HT1080 (cell line): ENCODE measurements at places on chromosomes 3 and 15. TPM values are rescaled to one million over a fixed set of nuclear protein-coding genes. Genes with fewer than 3 reads are reported as not detected.

The MAP3K13 gene
- total RNA-seq, result 17.6 and 25.6 TPM in 2 replicates

The MUSTN1 gene
- total RNA-seq, result 0.30 TPM in 1 of 2 replicates, not detected in the other

The GPR15 gene
- not detected in 2 replicates for total RNA-seq

The PCYT1A gene
- total RNA-seq, result 71.0 and 76.7 TPM in 2 replicates

The STRA6 gene
- 0.10 TPM in 1 of 2 replicates, not detected in the other for total RNA-seq

The PAK6 gene
- 0.02 and 0.03 TPM in 2 replicates for total RNA-seq

The PAQR5 gene
- 5.3 and 6.5 TPM in 2 replicates for total RNA-seq

The ELL3 gene
- 2.2 and 3.0 TPM in 2 replicates for total RNA-seq

The TASOR gene
- 42.9 and 45.3 TPM in 2 replicates for total RNA-seq

The PPP1R14D gene
- total RNA-seq, result not detected in 2 replicates

GRCh38 chr3:133271042-133271441 lies 128.8 kb upstream of the BFSP2 start:
- no peak for DNase-seq

DNA sequence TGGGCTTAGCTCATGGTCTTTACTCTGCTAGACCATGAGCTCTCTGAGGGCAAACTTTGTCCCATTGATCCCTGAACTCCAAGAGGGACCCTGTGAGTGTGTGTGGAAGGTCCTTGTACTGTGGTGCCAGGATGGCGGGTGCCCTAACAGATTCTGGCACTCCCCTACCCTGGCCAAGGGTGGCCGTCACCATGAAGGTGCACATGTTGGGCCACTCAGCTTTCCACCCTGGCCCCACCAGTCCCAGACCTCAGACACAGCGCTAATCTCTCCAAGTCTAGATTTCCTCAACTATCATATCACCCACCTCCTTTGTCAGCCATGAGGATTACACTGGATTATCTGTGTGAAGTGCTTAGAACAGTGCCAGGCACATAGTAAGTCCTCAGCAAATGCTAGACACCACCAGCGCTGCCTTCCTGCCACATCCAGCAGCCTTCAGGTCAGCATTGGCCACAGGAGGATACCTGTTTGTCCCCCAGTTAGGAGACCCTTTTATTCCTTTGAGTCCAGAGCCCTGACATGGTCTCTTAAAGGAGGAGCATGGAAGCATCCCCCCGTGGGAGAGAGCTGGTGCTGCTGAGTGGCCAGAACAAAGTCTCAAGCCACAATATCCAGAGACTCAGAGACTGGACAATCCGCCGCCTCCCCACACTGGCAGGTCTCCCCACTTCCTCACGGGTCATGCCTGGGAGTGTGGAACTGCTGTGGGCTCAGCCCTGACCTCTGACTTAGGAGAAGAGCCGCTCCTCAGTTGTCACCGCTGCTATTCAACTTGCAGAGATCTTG lies 44.5 kb upstream of the SLCO2A1 start:
- no peak for DNase-seq

- DNase-seq, result peak; percentile 24
These were observed 15.3 kb upstream of the BHLHE40 start for GRCh38 chr3:4963669-4964570.

GRCh38 chr3:23649448-23649847 lies 156.3 kb upstream of the UBE2E1 start:
- DNase-seq, result no peak

GRCh38 chr3:183252973-183253527 lies at the start of gene B3GNT5:
Gene B3GNT5 (plus strand): TSS chr3:183253253. CDS start chr3:183269799, 16,546 bp downstream.
- DNase-seq, result peak; percentile 34

- no peak for DNase-seq
These were observed 457.1 kb upstream of the ADAMTS9 start for GRCh38 chr3:65144791-65145351.

GRCh38 chr3:32969656-32970055 lies 18.2 kb downstream of the CCR4 start:
- DNase-seq, result peak; percentile 13

DNA sequence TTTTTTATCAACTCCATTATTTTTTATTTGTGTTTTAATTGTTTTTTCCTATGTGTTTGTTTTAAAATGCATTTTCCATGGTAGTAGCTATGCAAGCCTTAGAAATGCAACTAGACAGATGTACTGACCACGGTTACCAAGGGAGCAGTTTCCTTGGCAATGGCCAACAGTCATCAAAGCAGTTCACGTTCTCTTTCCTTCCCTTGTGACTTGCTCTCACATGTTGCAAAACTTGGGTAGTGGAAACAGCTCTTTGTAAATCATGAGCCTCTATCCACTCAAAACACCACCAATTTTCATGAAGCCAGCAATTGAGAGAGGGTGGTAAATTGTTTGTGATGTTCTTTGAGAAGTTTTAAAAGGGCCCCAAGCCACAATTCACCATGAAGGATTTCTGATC lies 499.4 kb upstream of the MDFIC2 start:
- DNase-seq, result peak; percentile 50

DNA sequence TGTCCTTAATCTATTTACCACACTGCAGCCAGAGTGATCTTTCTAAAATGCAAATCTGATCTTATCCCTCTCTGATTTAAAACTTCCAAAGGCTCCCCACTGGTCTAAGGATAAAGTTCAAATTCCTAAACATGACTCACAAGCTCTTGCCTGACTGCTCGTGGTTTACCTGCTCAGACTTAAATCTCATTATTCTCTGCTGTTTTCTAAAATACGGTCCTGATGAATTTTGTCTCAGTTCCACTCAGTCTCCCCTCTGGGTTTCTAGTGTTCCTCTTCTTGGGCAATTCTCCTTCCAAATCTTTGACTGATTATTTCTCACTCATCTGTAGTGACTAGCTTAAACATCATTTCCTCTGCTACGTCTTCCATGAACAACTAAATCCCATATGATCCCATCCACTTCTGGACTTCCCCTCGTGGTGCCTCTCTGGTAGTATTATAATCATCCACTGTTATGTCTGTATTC lies 108.3 kb downstream of the P3H2 start:
- DNase-seq, result peak; percentile 88

GRCh38 chr15:31349233-31350141 lies 22.9 kb downstream of the KLF13 start:
- no peak for DNase-seq

DNA sequence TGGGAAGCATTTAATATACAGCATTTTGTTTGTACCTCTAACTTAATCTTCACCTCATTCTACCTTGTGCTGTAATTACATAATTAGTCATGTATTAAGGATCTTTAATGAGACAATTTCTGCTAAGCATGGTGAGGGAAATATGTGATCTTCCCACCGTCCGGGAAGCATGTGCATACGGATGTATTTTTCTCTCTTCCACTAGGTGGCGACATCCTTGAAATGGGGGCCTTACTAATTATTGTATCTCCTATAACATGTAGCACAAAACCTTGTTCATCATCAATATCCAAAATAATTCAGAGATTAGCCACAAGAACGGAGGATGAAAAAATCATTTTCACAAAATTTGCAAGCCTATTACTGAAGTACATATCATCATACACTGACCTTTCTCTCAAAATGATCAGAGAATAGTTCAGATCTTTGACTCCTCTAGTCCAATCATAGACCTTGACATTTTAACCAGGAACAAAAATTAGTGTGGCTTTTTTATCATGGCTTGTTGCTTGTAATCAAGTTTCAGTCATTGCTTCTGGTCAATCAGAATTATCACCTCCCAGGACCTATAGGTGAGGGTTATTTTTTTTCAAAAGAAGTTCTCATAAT lies 148.9 kb upstream of the GBE1 start:
- peak; percentile 28 for DNase-seq

DNA sequence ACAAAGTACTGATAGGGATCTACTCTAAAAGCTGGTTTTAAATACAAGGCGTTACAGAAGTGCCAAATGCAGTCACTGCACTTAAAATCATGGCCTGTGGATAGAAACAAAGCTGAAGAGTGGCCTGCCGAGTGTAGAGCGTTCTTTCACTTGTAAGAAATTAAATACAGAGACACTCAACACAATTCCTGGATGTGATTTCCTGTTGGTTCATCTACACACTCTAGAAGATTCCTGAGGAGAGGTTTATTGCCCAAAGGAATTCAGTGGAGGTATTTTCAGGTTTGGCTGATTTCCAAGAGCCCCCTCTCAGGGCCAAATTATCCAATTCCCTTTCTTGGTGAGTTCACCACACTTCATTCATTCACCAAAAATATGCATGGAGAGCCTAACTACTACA lies 200.3 kb upstream of the IL12A start:
- peak; percentile 43 for DNase-seq

- DNase-seq, result peak; percentile 87
These were observed 3.4 kb upstream of the DZIP1L start for GRCh38 chr3:138118612-138119422.

GRCh38 chr15:38041576-38041975 lies 107.1 kb downstream of the TMCO5A start:
- DNase-seq, result peak; percentile 83

DNA sequence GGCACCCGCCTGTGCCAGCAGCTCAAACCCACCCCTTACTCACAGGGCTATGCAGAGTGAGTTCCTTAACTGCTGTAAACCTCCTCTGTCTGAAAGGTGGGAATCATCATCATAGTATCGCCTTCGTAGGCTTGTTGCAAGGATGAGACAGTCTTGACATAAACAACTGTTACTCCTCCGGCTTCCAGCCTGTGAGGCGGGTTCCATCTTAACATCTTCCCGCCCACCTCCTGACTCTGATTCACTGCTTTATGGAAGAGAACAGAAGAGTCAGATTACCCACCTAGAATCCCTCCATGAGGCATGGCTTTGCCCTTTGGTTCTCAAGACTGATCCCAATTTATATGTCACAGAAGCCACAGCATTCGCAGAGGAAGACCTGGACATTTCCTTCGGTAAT lies 21.9 kb downstream of the POLR2M start:
- no peak for DNase-seq

DNA sequence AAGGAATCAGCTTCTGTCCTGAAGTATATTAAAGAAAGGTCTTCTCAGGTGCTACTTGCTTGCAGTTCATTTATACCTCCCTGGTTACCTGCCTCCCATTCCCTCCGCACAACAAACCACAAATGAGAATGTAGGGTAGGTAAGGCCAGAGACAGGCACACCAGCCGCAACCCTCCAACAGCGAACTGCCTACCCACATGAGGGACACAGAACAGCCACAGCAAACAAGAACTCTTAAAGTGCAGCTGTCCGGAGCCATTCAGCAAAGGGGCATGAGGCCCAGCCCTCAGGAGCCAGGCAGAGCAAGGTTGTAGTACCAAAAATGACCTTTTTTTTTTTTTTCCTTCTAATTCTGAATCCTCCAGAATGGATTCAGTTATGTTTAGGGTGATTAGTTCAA lies 52.4 kb downstream of the SPSB4 start:
- DNase-seq, result no peak

DNA sequence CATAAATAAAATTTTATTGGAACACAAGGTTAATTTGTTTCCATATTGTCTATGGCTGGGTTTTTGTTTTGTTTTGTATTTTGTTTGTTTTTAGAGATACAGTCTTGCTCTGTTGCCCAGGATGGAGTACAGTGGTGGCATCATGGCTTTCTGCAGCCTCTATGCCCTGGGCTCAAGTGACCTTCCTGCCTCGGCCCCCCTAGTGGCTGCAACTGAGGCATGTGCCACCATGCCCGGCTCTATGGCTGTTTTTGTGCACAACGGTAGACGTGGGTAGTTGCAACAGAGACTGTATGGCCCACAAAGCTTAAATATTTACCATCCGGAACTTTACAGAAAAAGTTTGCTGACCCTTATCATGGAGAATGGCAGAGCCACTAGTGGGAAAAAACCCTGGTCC lies 46.8 kb upstream of the C3orf70 start:
- DNase-seq, result no peak

GRCh38 chr3:29324180-29324651 lies 43.3 kb downstream of the RBMS3 start:
- DNase-seq, result peak; percentile 88

DNA sequence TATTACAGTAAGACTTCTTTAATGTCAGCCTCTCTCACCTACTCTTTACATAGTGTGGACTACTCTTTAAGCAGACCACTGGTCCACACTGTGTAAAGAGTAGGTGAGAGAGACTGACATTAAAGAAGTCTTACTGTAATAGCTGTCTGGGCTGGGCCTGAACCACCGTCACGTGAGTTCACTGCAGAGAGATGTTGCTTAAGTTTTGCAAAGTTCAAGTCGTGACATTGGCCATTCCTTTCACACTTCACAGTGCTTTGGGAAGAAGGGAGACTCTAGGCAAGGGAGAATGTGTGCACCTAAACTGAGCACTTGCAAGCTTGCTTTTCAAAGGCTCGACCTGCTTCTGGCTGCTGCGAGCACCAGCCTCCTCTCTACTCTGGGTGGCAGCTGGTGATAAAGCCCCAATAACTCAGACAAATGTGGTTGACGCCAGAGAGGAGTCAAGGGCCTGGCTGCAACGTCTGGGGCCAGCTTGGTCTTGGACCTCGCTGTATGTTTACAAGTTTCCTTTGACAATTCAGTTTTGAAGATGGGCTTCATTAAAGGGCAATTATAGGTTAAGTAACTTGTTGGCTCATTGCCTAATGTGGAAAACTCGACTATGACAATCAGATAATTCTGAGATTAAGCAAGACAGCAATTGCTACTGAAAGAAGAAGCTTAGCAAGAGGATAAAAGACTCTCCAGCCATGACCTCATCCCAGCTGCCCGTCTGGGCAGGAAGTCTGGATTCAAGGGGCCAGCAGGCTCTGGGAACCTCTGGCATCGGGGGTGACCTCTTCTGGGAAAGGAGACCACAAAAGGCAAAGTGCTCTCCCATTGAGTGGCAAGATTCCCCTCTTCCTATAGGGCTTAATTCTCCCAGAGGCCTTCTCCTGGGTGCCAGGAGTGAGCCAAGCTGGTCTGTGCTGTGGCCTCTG lies 242.1 kb upstream of the TLE3 start:
- peak; percentile 12 for DNase-seq

GRCh38 chr15:91413142-91413541 lies 313.1 kb downstream of the SV2B start:
- DNase-seq, result no peak

DNA sequence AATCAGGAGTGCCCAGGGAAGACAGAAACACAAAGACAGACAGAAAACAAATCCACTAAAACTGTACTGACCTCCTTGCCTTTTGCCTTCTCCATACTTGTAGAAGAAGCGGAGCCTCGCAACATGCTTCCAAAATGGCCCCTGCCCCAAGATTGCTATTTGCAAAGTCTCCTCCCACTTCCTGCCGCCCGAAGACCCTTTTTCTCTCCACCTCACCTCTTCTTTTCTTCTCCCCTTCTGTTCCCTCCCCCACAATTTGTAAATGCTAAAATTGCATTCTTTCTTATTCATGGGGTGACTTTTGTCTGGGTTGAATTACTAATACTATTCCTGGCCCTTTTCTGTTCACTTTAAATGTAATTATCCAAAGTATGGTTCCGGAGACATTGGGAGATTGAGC lies at the start of gene DPPA4:
Gene DPPA4, minus strand, starts transcription at position 154 of the 400 bp plus-strand sequence. Its CDS starts 29 bp downstream, at position 125.
- no peak for DNase-seq

GRCh38 chr3:52194485-52195290 lies 3.3 kb upstream of the ALAS1 start:
- DNase-seq, result no peak

DNA sequence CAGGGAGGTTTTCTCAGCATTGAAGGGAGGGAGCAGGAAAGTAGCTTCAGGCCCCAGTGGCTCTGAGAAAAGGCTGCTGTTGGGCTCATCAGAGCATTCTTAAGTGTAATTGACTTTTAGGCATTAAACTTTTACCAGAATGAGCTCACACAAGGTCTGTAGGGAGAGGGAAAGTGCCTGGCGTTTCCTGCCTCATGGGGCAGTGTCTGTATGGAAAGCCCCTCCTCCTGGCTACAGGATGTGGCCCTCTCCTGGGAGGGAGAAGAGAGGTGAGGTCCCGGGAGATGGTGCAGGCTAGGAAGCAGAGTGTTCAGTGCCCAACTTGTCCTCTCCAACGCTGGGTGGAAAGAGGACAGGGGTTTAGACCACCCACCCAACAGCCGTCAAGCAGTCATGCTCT lies 21.3 kb upstream of the SCN10A start:
- no peak for DNase-seq

GRCh38 chr15:56732135-56732885 lies 999 bp downstream of the ZNF280D start:
- peak; percentile 8 for DNase-seq
